ENCODE measurements at places on chromosomes 2 and 18.

DNA sequence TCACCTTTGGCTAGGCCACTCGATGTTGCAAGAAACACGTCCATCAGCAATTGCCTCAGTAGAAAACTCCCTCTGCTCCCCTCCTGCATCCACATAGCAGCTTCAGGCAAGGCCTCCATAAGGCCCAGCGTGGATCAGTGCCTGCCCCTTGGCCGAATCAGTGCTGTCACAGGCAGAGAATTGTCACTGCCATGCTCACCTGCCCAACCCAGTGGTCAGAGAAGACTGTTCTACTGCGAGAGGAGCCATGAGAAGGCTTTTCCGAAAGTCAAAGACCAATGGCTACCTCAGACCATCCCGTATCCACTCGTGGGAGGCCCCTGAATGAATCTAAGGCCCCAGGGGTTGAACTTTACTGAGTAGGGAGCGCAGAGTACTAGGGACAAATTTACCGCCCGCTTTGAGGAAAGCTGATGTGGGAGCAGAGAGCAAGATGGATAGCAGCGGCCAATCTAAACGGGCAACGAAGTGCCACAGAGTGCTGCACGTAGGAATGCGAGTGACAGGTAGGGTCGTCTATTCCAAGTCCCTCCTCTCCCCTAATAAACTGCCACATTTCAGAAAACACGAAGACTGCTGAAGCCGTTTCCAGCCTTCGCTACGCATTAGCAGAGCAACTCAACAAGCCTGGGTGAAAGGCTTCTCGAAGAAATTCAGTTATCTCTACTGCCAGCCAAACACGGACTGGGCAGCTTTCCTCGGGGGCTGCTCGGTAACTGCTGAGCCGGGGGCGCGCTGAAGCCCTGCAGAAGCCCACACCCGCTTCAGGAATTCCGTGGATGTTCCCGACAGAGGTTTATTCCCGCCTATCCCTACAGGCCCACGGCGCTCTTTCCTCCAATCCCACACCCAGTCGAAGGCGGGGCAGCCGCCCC is 968 bp upstream of the RALBP1 start:
- peak; percentile 29 for DNase-seq

DNA sequence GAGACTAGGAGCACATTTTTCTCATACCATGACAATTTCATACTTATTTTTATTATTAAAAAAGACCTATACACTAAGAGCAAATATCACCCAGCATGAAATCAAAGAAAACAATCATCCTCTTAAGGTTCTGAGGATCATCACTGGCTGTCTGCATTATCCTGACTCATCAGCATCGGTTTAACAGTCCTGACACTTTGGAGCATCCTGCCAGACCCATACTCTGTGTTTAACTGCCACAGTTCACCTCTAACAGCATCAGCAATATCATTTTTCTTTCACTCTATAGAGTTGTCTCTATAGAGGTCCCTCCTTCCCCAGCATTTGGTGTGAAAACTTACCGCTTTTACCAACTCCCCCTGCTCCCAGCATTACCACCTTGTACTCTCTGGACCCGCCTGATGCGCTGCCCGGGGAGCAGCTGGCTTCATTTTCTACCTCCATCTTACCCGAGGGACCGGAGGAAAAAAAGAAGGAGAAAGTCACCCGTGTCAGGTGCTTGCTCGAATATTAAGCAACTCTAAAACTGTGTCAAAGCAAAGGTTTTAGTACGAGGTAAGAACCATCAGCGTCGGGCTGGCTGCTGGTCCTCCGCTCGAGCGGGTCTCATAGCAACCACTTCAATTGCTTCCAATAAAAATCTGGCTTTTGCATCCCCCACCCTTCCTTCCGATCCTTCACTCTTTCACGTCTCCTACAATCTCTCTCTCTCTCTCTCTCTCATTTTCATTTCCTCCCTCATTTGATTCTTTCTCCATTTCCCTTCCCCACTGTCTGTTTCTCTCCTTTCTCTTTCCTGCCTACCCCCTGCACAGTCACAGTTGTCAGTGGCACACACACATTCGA is at the start of gene RIT2:
RIT2 (minus strand) TSS at position 610 of the 846 bp plus-strand sequence.
- DNase-seq = no peak

DNA sequence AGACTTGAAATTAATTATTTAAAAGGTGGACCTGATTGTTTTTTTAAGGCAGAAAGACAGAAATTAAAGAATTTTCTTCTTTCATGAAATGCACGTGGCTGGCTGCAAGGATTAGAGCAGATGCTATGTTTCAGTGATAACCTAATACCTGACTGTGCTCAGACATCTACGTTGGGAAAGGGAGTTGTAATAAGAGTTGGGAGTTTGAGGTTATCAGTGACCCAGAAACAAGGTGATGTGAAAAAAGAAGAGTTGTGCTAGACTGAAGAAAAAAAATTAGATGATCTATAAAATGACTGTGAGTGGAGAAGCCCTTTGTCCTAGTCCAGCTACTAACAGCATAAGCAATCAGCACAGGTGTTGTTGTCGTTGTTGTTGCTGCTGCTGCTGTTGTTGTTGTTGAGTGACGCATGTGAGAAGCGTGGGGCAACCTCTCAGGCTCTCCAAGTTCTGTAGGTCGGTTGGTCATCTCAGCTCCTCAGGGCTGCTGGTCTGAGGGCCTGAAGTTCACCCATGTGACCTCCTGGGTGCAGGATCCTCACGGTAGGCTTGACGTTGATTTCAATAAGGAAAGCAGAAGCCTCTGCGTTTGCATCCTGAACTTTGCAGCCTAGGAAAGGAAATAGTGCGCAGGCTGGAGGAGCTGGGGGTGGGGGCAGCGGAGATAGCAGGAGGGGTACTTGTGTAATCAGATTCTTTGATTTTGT is 7.6 kb downstream of the POU3F3 start:
- DNase-seq = peak; percentile 66

- DNase-seq = peak; percentile 59
Measured at GRCh38 chr2:120739438-120740090, 3.9 kb downstream of the GLI2 start.

DNA sequence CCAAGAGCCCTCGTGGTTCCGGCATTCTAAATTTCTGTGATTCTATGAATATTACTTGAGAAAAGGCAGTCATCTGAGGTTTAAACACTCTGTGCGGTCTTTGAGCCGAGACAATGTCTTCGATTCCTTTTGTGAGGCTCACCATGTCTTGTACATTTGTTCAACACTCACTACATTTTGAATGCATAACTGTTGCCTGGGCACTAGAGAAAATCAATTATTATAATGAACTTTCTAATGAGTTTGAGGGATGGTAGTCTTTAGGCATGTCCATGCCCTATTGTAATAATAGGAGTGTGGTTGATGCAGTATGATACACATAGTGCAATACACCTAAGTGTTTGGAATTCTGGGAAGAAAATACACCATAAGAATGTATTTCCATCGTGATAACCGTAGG is 703.4 kb downstream of the MBD2 start:
- no peak for DNase-seq

DNA sequence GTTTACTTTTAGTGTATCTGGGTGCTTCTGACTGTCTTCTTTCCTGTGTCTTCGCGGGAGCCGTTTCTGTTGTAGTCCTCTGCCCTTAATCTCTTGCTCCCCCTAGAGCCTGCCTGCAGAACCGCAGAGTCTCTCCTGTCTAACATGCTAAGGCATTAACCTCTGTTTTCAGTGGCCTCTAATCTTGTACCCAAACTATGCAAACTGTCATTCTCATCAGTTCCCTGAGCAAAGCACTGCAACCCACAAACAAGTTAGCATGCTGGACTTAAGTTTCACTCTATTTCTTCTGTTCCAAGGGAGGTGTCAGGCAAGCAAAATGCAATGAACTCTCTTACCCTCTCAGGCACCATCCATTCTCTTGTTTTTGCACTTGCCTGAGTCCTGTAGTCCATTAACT is 138.4 kb downstream of the OTX1 start:
- DNase-seq = peak; percentile 67

GRCh38 chr2:151260573-151261230 is 961 bp downstream of the RBM43 start:
- DNase-seq = no peak

Data from H9 (cell line).